ENCODE measurements at places on chromosomes 7 and 10.

GRCh38 chr10:94299417-94299816 is 63.3 kb downstream of the NOC3L start:
- no peak for DNase-seq

- DNase-seq = no peak
These were observed 686 bp upstream of the MIOS start for GRCh38 chr7:7565746-7566650.

GRCh38 chr7:105187302-105188169 is 173.5 kb downstream of the KMT2E start:
- no peak for DNase-seq

DNA sequence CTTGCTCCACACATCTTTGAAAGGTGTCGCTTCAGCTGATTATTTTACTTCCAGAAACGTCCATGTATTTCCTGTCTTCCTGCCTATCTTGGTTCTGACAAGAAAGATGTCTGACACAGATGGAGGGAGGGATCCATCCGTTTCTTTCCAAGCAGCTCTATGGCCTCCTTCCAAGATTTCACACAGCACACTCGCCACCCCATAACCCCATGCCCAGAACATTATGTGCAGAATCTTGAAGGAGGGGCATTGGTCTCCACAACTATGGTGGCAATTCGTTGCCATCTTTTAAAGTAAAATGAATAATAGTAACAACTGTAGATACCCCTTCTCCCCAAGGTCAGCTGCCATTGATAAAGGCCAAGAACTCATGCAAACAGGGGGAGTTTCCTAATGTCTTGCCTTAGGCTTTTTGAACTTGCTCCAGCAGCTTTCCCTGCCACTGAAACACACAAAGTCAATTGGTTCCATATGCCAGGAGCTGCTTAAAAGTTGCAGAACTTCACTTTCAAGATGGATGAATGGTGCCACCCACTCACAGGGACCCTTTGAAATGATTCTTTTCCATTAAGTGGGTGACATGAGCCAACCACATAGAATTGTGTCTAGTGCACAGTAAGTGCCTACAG is 60.0 kb downstream of the VSTM4 start:
- DNase-seq = no peak

- no peak for DNase-seq
These were observed 69.6 kb upstream of the ELMO1 start for GRCh38 chr7:37518266-37518665.

DNA sequence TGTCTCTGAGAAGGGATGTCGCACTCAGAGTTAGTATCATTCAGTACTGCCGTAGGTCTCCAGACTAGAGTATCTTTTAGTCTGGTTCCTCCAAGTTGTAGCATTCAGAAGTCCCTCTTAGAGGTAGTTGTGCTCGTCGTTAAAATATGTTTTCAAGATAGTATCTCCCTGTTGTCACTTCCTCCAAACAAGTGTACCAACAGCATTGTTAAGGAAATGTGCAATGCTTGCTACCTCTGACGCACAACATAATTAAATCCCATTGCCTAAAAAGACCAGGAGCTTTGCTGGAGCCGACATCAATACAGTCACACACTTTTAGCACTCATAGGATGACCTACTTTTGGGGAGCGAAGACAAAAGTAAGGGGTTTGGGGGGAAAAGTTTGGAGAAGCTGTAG is 80.0 kb upstream of the STK17A start:
- no peak for DNase-seq

GRCh38 chr7:101956130-101956529 is 138.7 kb downstream of the CUX1 start:
- DNase-seq = no peak

GRCh38 chr10:43128958-43129706 is 9.1 kb upstream of the CSGALNACT2 start:
- no peak for DNase-seq

GRCh38 chr7:80659120-80660055 is 20.9 kb downstream of the CD36 start:
- no peak for DNase-seq

All from hippocampal formation (tissue), 2 donors.